Activated CD8-positive, alpha-beta memory T cell treated with anti-CD3 and anti-CD28 coated beads, Interleukin-2, amount 10 ng/mL, durations not matched to agents 7 days and 5 days (primary cell): ENCODE measurements at places on chromosomes 5 and 9. TPM values are rescaled to one million over a fixed set of nuclear protein-coding genes. Genes with fewer than 3 reads are reported as not detected.

GRCh38 chr9:87323928-87324327 is 173.7 kb upstream of the DAPK1 start:
- H3K27me3 ChIP-seq: peaks cover 7% of the 10 kb centered on the region
- DNase-seq: no peak
- no peaks in the 10 kb centered on the region for H3K4me1 ChIP-seq

GRCh38 chr5:73528248-73528647 is 30.0 kb downstream of the BTF3 start:
- DNase-seq: no peak
- H3K27me3 ChIP-seq: peaks cover 49% of the 10 kb centered on the region
- H3K36me3 ChIP-seq: no peaks in the 10 kb centered on the region

- H3K4me3 ChIP-seq: no peak overlapping the region
- H3K4me1 ChIP-seq: no peaks in the 10 kb centered on the region
- DNase-seq: no peak
- H3K27ac ChIP-seq: no peak overlapping the region
- no peaks in the 10 kb centered on the region for H3K27me3 ChIP-seq
- no peaks in the 10 kb centered on the region for H3K36me3 ChIP-seq
These were observed 267.4 kb downstream of the GABRG2 start for GRCh38 chr5:162334944-162335343.

DNA sequence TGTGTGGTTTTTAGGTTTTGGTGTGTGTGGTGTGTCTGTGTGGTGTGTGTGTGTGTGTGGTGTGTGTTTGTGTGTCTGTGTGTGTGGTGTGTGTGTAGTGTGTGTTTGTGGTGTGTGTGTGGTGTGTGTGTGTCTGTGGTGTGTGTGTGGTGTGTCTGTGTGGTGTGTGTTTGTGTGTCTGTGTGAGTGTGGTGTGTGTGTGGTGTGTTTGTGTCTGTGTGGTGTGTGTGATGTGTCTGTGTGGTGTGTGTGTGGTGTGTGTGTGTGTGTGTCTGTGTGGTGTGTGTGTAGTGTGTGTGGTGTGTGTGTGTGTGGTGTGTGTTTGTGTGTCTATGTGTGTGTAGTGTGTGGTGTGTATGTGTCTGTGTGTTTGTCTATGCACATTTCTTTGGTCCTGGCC is 25.0 kb upstream of the NKD2 start:
- H3K4me1 ChIP-seq: peaks cover 28% of the 10 kb centered on the region
- H3K4me3 ChIP-seq: no peak overlapping the region
- peaks cover 8% of the 10 kb centered on the region for H3K36me3 ChIP-seq
- peaks cover 42% of the 10 kb centered on the region for H3K27me3 ChIP-seq

The RACK1 gene
- total RNA-seq: 1,565 TPM

DNA sequence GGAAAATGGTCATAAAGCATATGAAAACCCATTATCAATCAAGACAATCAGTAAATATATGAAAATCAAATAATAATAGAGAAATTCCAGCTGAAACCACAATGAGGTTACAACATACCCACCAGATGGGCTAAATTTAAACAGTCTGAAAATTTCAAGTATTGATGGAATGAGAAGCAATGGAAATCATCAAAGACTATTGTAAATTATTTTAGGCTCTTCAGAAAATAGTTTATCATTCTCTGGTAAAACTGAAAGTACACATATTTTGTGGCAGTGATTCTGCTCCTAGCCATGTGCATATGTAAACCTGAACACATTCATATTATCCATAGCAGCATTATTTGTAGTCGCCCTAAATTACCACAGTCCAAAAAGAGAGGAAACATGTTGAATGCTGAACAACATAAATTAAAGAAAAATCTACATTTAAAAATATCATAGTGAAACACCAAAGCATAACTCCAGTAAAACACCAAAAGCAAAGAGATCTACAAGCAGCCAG is 215.3 kb downstream of the PRELID2 start:
- no peaks in the 10 kb centered on the region for H3K27me3 ChIP-seq
- DNase-seq: no peak
- H3K4me3 ChIP-seq: no peak overlapping the region
- no peaks in the 10 kb centered on the region for H3K4me1 ChIP-seq
- H3K36me3 ChIP-seq: no peaks in the 10 kb centered on the region

DNA sequence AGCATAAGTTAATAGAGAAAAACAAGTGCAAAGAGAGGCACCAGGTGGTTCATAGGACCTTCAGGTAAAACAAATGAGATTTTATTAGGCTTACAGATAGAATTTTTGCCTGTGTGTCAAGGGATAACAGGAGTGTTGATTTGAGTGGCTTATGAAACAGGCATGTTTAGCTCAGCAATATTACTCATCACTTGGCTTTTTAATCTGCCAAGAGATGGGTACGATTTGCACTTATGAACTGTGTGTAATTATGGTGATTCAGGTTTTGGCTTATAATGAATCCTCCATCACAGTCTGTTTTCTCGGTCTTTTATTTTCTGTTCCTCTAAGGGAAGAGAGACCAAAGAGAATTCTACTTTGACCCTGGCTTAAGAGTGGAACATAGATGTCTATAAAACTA is 199.3 kb downstream of the DMRTA1 start:
- H3K27me3 ChIP-seq: no peaks in the 10 kb centered on the region
- no peak for DNase-seq
- H3K27ac ChIP-seq: no peak overlapping the region
- no peak overlapping the region for H3K4me3 ChIP-seq
- no peaks in the 10 kb centered on the region for H3K4me1 ChIP-seq
- no peaks in the 10 kb centered on the region for H3K36me3 ChIP-seq

The INPP5E gene
- 20.0 TPM for total RNA-seq

DNA sequence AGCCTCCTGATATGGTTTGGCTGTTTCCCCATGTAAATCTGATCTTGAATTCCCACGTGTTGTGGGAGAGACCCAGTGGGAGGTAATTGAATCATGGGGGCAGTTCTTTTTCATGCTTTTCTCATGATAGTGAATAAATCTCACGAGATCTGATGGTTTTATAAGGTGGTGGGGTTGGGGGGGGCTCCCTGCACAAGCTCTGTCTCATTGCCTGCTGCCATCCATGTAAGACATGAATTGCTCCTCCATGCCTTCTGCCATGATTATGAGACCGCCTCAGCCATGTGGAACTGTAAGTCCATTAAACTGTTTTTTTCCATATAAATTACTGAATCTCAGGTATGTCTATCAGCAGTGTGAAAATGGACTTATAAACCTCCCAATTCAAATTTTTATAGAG is 12.8 kb downstream of the XRCC4 start:
- H3K4me3 ChIP-seq: no peak overlapping the region
- no peaks in the 10 kb centered on the region for H3K27me3 ChIP-seq
